Placental pericyte (primary cell): ENCODE measurements at places on chromosomes 2 and 18. TPM values are rescaled to one million over a fixed set of nuclear protein-coding genes. Genes with fewer than 3 reads are reported as not detected.

Gene GFPT1
- total RNA-seq: 69.4 and 152 TPM in 2 replicates

Gene ALLC
- total RNA-seq: not detected in 2 replicates

Gene RAB6D
- total RNA-seq: not detected in 2 replicates

Gene ANKRD36
- 14.4 and 26.9 TPM in 2 replicates for total RNA-seq

Gene GCG
- total RNA-seq: not detected in 2 replicates

Gene RFTN2
- total RNA-seq: 4.0 TPM in 1 of 2 replicates, not detected in the other

Gene C2orf80
- total RNA-seq: not detected in 2 replicates

Gene NFU1
- total RNA-seq: 31.5 and 40.1 TPM in 2 replicates

Gene GBX2
- 0.66 and 1.3 TPM in 2 replicates for total RNA-seq

Gene ALPP
- under 0.01 TPM in 1 of 2 replicates, not detected in the other for total RNA-seq

Gene TUBA3E
- total RNA-seq: not detected in 2 replicates

Gene M1AP
- total RNA-seq: not detected in 2 replicates

Gene PKP4
- total RNA-seq: 20.6 and 24.9 TPM in 2 replicates

Gene HOXD12
- 0.22 TPM in 1 of 2 replicates, not detected in the other for total RNA-seq

Gene GAL3ST2
- 0.14 TPM in 1 of 2 replicates, not detected in the other for total RNA-seq

Gene KCNK3
- 0.22 and 0.29 TPM in 2 replicates for total RNA-seq

Gene MATN3
- 1.3 and 2.3 TPM in 2 replicates for total RNA-seq

Gene NEUROD1
- total RNA-seq: not detected in 2 replicates

Gene VIL1
- total RNA-seq: not detected in 2 replicates

Gene IRS1
- 14.0 and 37.8 TPM in 2 replicates for total RNA-seq

Gene CD302
- total RNA-seq: 3.6 and 4.2 TPM in 2 replicates

Gene ZC3H15
- 53.7 and 64.8 TPM in 2 replicates for total RNA-seq

Gene MALL
- 2.4 and 27.1 TPM in 2 replicates for total RNA-seq

Gene IL1RN
- total RNA-seq: 0.14 TPM in 1 of 2 replicates, not detected in the other

Gene TUBA4B
- not detected in 2 replicates for total RNA-seq

Gene TDRD15
- total RNA-seq: not detected in 2 replicates

Gene STARD6
- not detected in 2 replicates for total RNA-seq

Gene TMEM200C
- total RNA-seq: not detected in 2 replicates

Gene CD226
- total RNA-seq: 1.1 and 1.5 TPM in 2 replicates

Gene ZBTB7C
- under 0.01 and 0.22 TPM in 2 replicates for total RNA-seq

Gene ANKRD36B
- 18.8 and 32.9 TPM in 2 replicates for total RNA-seq

Gene PTRHD1
- 18.6 and 33.7 TPM in 2 replicates for total RNA-seq

Gene UGT1A5
- total RNA-seq: not detected in 2 replicates

Gene SLC9A4
- total RNA-seq: not detected in 2 replicates

Gene IGFBP2
- total RNA-seq: 16.2 and 35.0 TPM in 2 replicates

Gene GALR1
- total RNA-seq: not detected in 2 replicates

Gene LRRC30
- total RNA-seq: not detected in 2 replicates

Gene HOXD11
- total RNA-seq: 0.22 and 5.4 TPM in 2 replicates
